Stimulated activated CD8-positive, alpha-beta memory T cell treated with anti-CD3 and anti-CD28 coated beads, Interleukin-15, amount 100 ng/mL, for 24 hours (primary cell): ENCODE measurements at places on chromosomes 3 and 15.

DNA sequence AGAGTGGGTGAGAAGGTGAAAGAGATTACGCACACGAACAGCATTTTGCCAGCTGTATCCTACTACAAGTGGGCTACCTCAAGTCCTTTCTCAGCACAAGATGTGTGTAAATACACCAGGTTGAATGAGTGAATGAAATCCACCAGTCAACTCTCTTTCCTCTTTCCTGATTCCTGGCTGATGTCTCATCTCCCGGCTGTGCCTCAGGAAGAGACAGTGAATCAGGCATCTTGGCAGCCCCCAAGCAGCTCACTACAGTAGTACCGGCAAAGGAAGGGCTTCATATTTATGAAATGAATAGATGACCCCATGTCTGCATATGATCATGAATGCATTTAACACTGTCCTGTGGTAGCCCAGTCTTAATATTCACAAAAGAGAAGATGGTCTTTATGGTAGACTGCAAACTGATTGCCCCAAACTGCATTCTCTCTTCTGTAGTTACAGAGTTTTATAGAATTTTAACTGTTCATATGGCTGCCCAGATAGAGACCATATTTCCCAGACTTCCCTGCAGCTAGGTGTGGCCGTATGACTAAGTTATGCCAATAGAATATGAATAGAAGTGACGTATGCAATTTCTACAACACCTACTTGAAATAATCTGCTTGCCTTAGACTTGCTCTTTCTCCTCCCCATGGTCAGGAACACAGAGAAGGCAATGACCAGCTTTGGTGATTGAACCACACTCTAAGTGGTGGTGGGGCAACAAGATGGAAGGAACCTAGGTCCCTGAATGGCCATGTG lies 22.7 kb downstream of the MGLL start:
- DNase-seq: no peak

- DNase-seq: no peak
Measured at GRCh38 chr15:27768732-27769475, 330.2 kb downstream of the OCA2 start.

DNA sequence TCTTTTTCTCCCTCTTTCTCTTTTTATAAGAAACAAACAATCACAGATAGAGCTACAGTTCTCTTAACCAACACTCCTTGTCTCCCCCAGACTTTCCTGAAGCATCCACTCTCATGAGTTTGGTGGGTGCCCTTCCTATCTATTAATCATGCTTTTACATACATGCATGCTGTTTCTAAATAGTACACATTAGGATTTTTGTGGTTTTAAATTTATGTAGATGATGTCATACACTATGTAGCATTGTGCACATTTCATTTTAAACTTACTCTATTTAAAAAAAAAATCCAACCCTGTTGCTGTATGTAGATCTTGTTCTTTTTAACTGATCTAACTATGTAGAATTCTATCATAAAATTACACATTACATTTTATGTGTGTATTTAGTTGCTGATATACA lies 104.3 kb upstream of the MRPS22 start:
- no peak for DNase-seq

DNA sequence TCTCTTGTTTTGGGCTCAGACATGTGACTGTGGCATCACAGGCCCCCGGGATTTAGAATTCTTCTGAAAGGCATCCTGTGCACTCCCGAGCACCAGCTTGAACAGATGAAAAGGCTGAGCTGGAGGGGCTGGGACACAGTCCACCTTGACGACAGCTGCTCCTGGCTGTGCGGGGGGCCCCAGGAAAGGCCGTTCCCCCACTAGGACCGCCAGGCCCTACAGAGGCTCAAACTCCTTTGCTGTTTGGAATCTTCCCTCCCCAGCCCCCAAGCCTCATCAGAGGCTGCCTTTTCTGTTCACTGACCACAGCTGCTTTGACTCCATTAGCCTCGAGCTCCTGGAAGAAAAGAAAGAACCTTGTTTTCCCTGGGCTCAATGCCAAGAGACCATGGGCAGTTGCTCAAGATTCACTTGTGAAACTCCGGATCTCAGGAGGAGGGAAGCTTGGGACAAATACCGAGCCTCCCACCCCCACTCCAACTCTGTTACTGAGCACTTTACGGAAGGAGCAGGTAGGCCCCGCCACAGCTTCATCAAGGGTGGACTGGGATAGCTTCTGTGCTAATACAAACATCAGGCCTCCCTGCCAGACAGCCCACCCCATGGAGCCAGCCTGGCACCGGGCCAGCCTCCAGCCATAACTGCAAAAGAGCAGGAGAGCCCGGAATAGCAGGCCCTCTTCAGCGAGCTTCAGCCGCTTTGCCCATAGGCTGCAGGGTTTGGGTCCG lies 15.7 kb downstream of the CIDEC start:
- DNase-seq: no peak

DNA sequence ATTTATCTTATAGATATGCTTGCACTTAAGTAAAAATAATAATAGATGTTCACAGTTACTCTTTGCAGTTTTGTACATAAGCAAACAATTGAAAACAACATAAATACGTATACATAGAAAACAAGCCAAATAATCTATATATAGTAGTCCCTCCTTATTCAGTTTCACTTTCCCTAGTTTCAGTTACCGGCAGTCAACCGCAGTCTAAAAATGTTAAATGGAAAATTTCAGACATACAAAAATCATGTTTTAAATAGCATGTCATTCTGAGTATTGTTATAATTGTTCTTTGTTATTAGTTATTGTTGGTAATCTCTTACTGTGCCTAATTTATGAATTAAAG lies 262.0 kb downstream of the CGGBP1 start:
- DNase-seq: no peak

DNA sequence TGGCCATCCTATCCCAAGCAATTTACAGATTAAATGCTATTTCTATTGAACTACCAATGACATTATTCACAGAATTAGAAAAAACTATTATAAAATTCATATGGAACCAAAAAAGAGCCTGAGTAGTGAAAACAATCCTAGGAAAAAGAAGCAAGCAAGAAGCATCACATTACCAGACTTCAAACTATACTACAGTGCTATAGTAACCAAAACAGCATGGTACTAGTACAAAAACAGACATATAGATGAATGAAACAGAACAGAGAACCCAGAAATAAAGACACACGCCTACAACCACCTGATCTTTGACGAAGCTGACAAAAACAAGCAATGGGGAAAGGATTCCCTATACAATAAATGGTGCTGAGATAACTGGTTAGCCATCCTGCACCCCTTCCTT lies 152.2 kb downstream of the TNIK start:
- DNase-seq: no peak

DNA sequence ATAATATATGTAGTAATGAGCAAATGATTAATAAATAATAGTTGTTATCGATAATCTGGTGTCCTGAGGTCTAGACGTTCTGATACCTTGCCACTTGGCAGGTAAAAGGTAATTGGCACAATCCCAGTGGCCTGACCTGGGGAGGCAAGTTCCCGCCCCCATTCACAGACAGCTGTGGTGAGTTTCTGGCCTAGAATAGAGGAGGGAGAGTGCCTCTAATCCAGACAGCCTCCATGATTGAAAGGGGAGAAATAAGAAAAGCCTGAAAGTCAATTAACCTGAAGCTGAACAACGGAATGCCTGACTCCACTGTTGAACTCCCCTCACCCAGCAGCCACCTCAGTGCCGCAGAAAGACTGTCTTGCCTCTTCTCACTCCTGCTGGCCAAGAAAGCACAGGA lies 38.1 kb upstream of the SV2B start:
- DNase-seq: no peak
